ENCODE measurements at places on chromosomes 5 and 9. TPM values are rescaled to one million over a fixed set of nuclear protein-coding genes. Genes with fewer than 3 reads are reported as not detected.
A peak's percentile ranks its signal among the peaks of the same experiment; 100 is the strongest.

GRCh38 chr9:21991072-21991959 lies 2.9 kb downstream of the CDKN2A start:
- no peak for DNase-seq

GRCh38 chr5:139711067-139711905 lies 63.1 kb downstream of the CXXC5 start:
- peak; percentile 56 for DNase-seq

GRCh38 chr5:104913841-104914281 lies 1351.3 kb upstream of the NUDT12 start:
- no peak for DNase-seq

GRCh38 chr5:6450319-6450833 lies 1.7 kb downstream of the UBE2QL1 start:
- no peak for DNase-seq

The SLC36A2 gene
- not detected for total RNA-seq

The SUB1 gene
- total RNA-seq: 259 TPM
